Nucleus accumbens (tissue), 56 donors: ENCODE measurements at places on chromosomes 16 and 17.

- DNase-seq = no peak
These were observed 26.1 kb downstream of the ZFPM1 start for GRCh38 chr16:88478889-88479792.

DNA sequence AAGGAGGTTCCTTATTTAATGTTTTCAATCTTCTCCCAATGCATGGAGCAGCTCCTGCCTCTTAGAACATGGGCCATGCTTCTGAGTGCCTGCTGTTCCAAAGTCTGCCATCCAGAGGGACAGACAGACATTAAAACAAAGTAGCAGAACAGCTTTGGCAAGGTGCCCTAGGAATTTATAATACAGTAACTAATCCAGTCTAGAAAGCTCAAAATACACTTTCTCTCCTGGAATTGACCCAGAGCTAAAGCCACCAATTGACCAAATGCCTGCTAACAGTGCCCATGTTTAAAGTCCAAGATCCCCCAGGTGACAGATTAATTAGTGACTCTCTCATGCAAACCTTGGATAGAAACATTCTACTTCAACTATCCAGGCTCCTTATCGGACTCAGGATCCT is 11.1 kb upstream of the CHRNE start:
- DNase-seq = no peak

DNA sequence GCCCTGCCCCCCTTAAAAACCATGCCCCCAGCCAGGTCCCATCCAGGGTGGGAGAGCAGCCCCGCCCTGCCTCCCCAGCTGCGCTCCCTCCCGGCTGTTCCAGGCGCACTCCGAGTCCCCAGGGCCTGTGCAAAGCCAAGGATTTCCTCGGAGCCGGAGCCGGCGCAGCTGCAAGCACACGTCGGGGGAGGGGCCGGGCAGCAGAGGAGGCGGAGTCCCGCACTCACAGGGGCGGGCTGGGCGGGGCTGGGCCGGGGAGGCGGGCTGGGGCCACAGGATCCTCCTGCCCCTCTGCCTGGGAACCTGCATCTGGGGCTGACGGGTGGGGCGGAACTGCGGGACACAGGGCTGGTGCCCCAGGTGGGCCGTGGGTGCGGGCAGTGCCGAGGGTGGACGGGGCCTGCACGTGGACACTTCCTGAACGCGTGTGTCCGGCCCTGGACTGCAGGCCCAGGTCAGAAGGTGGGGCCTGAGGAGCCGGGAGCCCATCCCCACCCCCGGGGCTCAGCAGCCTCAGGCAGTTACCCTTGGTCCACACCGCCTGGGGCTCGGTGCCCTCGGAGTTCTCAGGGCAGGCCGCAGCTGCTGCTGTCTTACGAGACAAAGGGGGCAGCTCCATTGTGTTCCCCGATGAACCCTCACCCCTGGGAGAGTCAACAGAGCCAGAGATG is 24.0 kb upstream of the SSTR5 start:
- peak; percentile 90 for DNase-seq

DNA sequence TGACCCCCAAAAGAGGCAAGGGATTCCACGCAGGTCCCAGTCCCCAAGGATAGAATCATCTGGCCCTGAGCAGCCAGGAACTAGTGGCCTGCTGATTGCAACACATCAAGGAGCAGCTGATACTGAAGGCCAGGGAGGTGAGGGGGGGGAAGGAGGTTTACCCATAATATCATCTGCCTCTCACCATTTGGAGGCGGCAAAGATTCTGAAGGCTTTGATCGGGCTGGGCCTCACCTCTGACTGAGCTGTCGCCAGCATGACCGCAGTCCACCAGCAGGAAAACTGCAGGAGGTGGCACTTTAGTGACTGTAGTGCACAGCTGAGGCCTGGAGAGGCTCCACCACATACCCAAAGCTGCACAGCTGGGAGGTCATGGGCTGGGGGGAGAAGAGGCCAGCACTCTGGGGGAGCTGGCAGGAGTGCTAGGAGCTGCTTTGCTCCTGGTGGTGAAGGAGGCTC is 20.5 kb upstream of the ITGA3 start:
- no peak for DNase-seq

DNA sequence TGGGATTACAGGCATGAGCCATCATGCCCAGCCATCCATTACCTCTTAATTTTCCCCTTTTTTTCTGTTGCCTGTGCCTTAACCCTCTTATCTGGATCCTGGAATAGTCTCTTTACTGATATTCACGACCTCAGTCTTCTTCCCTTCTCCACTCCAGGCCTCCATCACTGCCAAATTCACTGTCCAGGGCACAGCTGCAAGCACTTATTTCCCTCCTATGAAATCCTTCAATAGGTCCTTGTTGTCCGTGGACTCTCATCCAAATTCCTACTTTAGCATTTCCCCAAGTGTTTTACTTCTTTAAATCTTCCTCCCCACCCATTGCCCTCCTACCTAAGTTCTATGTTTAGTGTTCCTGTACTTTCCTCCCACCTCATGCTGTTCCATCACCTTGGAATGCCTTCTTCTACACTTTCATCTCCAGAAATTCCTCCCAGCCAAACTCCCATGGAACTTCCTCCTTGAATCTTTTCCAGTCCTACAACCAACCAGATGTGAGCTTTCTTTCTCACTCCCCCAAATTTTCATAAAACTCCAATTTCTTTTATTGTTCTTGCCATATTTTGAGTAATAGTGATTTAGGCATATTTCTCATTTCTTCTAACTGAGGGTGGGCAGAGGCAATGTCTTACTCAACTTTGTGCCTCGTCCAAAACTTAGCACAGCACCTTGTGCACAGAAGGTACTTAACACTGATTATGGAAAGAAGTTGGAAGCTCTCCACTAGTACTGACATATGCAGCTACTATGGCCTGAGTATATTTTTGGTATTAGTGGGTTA is 35.3 kb downstream of the FAM20A start:
- no peak for DNase-seq

DNA sequence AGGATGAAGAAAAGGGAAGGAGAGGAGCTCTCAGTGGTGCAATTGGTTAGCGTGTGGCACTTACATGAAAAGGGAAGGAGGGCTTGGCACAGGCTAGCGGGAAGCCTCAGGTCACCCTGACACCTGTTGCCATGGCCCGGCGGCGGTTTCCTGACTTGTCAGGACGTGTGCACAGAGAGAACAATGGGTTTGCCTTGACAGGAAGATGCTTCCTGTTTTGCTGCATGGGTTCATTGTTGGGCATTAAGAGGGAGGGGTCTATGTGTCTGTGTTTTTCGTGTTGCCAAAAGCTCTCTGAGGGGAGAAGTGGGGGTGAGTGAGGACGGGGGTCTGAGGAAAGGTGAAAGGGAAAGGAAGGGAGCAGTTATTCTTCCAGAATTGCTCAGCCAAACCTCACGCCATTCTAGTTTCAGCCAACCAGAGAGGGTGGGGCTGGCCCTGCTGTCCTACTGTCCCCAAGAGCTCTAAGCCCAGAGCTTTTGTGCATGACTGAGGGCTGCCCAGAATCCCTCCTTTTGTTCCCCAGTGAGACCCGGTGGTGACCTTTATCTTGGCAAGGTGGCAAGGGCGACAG is 17.1 kb upstream of the CCR7 start:
- DNase-seq = no peak

- no peak for DNase-seq
These were observed 2.1 kb downstream of the RGS9 start for GRCh38 chr17:65139101-65139764.

GRCh38 chr17:47895347-47895855 is 635 bp upstream of the SP2 start:
- DNase-seq = peak; percentile 30

DNA sequence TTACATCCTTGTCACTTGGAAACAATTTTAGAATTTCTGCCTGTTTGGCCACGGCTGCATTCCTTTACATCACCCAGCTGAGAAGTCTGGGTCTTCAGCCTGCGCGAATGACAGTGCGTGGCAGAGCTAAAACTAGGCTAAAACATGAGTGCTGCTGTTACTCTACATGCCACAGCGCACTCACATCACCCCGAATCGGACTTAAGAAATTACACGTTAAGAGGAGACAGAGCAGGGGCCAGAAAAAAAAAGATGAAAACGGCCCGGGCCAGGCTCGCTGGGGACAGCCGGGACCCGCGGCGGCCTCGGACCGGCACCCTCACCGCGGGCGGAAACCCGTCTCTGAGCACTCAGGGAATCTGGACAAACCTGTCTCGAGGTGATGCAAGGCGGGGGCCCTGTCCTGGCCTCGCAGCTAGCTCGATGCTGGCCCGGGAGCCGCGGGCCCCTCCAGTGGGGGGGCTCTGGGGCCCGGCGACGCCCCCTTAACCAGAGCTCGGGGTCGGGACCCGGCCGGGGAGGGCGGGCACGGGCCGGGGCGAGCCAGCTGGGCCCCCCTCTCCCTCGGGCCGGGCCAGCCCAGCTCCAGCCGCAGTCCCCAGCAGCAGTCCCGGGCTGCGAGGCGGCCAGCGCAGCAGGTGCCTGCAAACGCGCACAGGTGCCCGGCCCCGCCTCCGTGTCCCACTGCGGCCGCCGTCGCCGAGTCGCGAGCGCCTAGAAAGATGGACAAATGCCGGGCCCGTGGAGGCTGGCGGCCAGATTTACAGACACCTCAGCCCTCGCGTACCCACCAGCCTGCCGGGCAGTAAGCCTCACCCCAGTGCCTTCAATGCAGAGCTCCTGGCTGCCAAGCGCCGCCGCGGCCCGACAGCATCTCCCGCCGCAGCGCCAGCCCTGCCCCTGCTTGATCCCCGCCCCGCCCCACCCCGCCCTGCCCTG is at the start of gene AKTIP:
Gene AKTIP (minus strand): TSS at position 879 of the 939 bp plus-strand sequence. CDS start 2,950 bp downstream, outside the sequence.
- no peak for DNase-seq

DNA sequence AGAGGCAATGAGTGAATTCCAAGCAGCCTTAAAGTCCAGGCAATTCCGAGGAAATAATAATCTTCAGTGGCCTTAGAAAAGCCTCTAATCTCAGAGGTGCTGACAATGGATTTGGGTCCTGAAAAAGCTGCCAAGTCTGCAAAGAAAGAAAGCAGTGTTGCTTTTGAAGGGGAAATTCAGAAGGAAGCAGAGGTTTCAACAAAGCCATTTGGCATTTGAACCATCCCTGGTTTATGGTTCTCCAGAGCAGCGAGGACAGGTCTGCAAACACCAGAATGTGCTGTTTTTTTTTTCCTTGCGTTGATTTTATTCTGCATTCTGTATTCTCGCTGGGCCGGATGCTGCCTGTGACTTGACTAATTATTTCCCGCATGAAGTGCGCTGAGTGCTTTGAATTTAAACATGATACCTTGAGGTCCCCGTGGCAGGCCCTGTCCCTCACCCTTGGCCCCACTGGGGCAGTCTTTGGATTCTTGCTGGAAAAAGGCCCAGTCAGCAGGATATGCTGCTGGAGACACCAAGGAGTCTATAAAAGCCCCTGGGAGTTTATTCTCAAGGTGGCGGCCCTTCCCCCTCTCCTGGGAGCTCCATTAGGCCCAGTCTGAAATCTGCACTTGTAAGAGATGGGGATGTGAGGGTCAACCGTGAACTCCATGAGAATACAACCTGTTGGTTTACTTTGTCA is 338.3 kb downstream of the HAPSTR1 start:
- no peak for DNase-seq
